ENCODE measurements at places on chromosomes 6 and 20.

- DNase-seq: no peak
Observed at GRCh38 chr6:47512872-47513271, 35.3 kb downstream of the CD2AP start.

DNA sequence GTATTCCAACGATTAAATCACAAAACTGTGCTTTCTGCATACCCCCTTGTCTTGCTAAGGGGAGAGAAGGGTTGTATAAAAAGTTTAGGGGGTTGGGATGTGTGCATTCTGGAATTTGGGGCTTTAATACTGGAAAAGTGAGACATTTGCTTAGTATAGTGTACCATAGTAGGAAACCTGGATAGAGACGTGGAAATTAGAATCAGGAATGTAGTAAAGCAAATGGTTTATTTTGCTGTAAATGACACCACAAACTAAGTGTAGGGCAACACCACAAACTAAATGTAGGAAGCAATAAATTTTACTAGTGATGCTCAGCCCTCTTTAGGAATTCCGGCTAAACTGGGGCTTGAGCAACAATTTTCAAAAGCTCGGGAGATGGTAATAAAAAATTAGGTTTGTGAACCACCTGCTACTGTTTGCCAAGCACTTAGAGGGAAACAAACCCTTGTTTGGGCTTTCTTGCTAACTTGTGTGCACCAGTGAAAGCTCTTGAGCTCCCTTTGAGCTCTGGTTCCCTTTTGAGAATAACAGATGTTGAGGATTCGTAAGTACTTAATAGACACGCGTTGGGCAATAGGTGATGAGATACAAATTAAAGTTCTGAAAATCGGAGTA is 13.8 kb downstream of the BRD2 start:
- no peak for DNase-seq

GRCh38 chr6:84166395-84166794 is 61.0 kb downstream of the CEP162 start:
- no peak for DNase-seq

- no peak for DNase-seq
Observed at GRCh38 chr20:59775687-59776055, 157.8 kb downstream of the SYCP2 start.

- DNase-seq: no peak
Observed at GRCh38 chr6:168390749-168391420, 50.1 kb upstream of the SMOC2 start.

All from fibroblast of skin of left quadriceps (primary cell).